ENCODE measurements at places on chromosomes 2 and 18. TPM values are rescaled to one million over a fixed set of nuclear protein-coding genes. Genes with fewer than 3 reads are reported as not detected.

- peaks cover 33% of the 10 kb centered on the region for H3K4me1 ChIP-seq
- H3K27ac ChIP-seq, result peak overlapping the region; percentile 61
- no peaks in the 10 kb centered on the region for H3K27me3 ChIP-seq
- H3K36me3 ChIP-seq, result peaks cover 8% of the 10 kb centered on the region
- DNase-seq, result no peak
Observed at GRCh38 chr2:39379643-39380524, 57.2 kb downstream of the MAP4K3 start.

IL36B gene
- not detected for total RNA-seq

DNA sequence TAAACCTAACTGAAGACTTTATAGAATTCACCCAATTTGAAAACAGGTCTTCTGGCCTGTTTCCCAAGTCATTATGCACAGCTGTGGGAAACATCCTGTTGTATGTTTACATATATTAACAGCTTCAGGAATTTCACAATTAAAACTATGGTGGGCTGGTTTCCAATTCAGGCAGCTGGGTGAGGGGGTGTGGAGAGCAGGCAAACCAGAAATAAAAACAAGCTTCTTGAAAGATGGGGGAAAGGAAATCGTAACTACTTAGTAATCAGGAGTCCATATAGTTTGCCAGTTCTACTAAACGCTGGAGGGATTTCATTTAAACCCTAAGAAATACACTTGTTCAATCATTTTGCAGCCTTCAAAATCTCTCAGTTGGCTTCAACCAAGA is 22.8 kb downstream of the ATP8B1 start:
- no peak overlapping the region for H3K4me3 ChIP-seq
- peaks cover 66% of the 10 kb centered on the region for H3K4me1 ChIP-seq
- no peaks in the 10 kb centered on the region for H3K27me3 ChIP-seq
- no peaks in the 10 kb centered on the region for H3K36me3 ChIP-seq
- DNase-seq, result peak; percentile 66

- peak; percentile 55 for DNase-seq
- no peak overlapping the region for H3K27ac ChIP-seq
- peaks cover 40% of the 10 kb centered on the region for H3K27me3 ChIP-seq
- H3K36me3 ChIP-seq, result no peaks in the 10 kb centered on the region
- H3K4me1 ChIP-seq, result no peaks in the 10 kb centered on the region
Observed at GRCh38 chr2:29920631-29921559, 491 bp downstream of the ALK start.

PLGLB1 gene
- 2.9 TPM for total RNA-seq

- H3K4me3 ChIP-seq, result no peak overlapping the region
- H3K4me1 ChIP-seq, result no peaks in the 10 kb centered on the region
- no peaks in the 10 kb centered on the region for H3K27me3 ChIP-seq
- H3K36me3 ChIP-seq, result no peaks in the 10 kb centered on the region
Observed at GRCh38 chr2:176024083-176024482, 22.0 kb upstream of the LNPK start.

DSG1 gene
- total RNA-seq, result not detected

GRCh38 chr2:33342705-33343104 is 133.7 kb upstream of the RASGRP3 start:
- no peak overlapping the region for H3K4me3 ChIP-seq
- H3K36me3 ChIP-seq, result peaks cover 33% of the 10 kb centered on the region
- H3K27me3 ChIP-seq, result no peaks in the 10 kb centered on the region

DNA sequence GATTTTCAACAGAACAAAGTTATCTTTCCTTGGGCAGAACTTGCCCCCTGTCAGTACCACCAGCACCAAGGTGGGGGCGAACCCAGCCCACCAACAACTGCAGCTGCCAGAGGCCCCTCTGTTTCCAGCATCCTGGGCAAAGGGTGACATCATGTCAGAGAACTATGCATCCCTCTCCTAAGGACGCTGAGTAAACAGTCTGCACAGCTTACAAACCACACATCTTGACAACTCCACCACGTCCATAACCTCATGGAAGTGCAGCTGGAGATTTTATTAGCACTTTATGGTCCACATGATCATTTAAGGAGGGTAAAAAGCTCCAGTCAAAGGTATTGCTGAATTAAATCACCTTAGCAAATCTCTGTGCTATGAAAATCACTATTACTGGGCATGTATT is 40.4 kb downstream of the PIEZO2 start:
- no peaks in the 10 kb centered on the region for H3K4me1 ChIP-seq
- no peak overlapping the region for H3K4me3 ChIP-seq
- H3K36me3 ChIP-seq, result no peaks in the 10 kb centered on the region
- no peak overlapping the region for H3K27ac ChIP-seq
- H3K27me3 ChIP-seq, result no peaks in the 10 kb centered on the region

DNA sequence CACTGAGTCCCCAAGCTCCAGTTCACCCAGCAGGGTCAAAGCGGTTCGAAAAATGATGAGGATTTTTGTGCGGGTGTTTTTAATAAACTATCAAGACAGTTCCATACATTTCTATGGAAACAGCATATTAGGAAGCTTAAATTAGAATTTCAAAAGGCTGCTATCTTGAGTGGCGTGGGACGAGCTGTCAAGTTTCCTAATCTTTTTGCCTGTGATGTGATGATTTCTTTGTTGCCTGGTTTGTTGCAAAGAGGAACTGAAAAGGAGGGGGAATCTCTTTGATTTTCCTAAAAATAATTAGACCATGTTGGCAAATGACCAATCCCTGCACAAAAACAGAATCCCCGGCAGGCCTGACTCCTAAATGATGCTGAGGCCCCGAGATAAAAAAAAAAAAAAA is 66.1 kb upstream of the ATG16L1 start:
- H3K27me3 ChIP-seq, result peaks cover 6% of the 10 kb centered on the region
- H3K27ac ChIP-seq, result no peak overlapping the region
- H3K4me3 ChIP-seq, result no peak overlapping the region

DNA sequence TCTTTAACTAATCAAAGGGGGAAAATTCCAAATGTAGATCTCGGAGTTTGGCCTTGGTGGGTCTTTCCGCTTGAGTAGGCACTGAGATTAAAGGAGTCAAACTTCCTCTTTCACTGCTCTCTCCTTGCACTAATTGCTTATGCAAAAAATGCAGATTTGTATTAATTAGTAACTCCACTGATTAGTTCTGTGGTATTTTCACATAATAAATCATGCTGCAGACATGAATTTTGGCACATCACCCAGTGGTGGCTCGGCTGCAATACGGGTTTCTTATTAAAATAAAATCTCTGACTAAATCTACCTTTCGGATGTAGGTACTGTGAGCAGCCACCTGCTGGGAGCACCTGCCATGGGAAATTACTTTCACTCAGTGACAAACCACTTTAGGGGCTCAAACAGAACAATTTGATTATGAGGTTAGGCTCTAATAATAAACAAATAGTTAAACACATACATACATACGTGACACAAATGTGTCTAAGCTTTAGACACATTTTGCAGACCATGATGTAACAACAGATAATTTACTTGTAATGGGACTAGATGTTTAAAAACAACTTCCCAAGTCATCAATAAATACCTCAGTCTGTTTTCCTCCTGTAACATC is 6.4 kb upstream of the NEUROD1 start:
- no peaks in the 10 kb centered on the region for H3K36me3 ChIP-seq
- H3K4me1 ChIP-seq, result no peaks in the 10 kb centered on the region
- no peak overlapping the region for H3K27ac ChIP-seq
- no peak overlapping the region for H3K4me3 ChIP-seq
- no peak for DNase-seq

- H3K27ac ChIP-seq, result no peak overlapping the region
- H3K4me3 ChIP-seq, result no peak overlapping the region
- DNase-seq, result no peak
- H3K27me3 ChIP-seq, result peaks cover 91% of the 10 kb centered on the region
Observed at GRCh38 chr18:57439609-57439968, 4.4 kb downstream of the ONECUT2 start.

SERPINB10 gene
- 0.29 TPM for total RNA-seq

DNA sequence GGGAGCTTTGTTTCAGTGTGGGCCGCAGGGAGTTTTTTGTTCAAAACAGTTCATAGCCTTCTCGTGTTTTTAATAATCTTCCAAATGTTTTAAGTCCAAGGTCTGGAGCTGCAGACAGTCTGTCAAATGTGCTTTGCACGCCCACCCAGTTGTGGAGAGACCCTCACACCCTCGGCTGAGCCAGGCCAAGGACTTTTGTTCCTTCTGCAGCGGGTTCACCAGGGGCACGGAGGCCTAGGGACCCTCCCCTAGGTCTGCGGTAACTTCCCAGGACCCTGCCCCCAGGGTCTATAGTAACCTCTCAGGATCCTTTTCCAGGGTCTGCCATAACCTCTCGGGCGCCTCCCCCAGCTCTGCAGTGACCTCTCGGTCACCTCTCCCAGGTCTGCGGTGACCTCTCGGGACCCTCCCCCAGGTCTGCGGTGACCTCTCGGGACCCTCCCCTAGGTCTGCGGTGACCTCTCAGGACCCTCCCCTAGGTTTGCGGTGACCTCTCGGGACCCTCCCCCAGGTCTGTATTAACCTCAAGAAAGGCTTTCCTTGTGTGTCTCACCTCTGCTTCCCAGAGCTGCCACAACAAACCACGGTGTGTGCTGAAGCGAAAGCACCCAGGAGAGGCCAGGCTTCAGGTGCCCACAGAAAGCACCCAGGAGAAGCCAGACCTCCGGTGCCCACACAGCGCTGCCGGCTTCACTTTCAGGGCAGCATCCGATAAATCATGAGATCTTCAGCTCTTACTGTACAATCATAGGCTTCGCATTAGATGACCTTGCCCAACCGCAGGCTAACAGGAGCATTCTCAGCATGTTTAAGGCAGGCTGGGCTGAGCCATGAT is 301.9 kb upstream of the SALL3 start:
- no peaks in the 10 kb centered on the region for H3K36me3 ChIP-seq
- H3K27ac ChIP-seq, result no peak overlapping the region
- no peak for DNase-seq
- H3K4me3 ChIP-seq, result no peak overlapping the region
- H3K4me1 ChIP-seq, result no peaks in the 10 kb centered on the region

DNA sequence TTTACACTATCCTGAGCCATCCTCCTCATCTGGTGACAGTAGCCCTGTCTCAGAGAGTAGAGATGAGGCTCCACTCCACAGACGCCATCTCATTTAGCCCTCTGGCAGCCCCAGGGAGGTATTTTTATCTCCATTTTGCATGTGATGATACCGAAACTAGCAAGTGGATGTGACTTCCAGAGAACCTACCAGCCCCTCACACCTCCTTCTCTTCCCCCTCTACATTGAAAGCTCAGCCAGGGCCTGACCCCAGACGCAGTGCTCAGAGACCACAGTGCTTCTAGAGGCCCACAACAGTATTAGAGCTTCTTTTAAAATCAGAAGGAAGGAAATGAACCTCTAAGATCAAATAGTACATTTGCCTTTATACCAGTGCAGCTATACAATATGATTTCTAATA is 8.3 kb downstream of the GYPC start:
- DNase-seq, result no peak
- no peak overlapping the region for H3K27ac ChIP-seq
- no peaks in the 10 kb centered on the region for H3K36me3 ChIP-seq
- H3K27me3 ChIP-seq, result no peaks in the 10 kb centered on the region

DNA sequence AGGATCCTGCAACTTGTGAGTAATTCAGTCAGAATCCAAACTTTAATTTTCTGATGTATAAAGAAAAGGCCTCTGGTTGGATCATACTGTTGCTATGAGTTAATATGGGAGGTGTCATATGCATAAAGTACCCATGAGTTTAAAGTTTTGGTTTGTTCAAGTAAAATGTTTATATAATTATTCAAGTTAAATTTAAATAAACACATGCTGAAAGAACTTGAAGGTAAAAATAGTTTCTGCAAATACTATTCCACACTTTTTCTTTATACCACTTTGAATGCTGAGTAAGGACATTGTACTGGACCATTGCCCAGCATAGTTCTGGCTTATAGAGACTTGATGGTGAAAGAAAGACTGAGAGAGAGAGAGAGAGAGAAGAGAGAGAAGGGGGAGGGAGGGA is 30.7 kb downstream of the PKP4 start:
- DNase-seq, result peak; percentile 86
- no peaks in the 10 kb centered on the region for H3K27me3 ChIP-seq
- peaks cover 29% of the 10 kb centered on the region for H3K4me1 ChIP-seq
- H3K4me3 ChIP-seq, result no peak overlapping the region
- H3K36me3 ChIP-seq, result no peaks in the 10 kb centered on the region
- peak overlapping the region; percentile 88 for H3K27ac ChIP-seq

BOLL gene
- total RNA-seq, result not detected

SKOR2 gene
- not detected for total RNA-seq

DNA sequence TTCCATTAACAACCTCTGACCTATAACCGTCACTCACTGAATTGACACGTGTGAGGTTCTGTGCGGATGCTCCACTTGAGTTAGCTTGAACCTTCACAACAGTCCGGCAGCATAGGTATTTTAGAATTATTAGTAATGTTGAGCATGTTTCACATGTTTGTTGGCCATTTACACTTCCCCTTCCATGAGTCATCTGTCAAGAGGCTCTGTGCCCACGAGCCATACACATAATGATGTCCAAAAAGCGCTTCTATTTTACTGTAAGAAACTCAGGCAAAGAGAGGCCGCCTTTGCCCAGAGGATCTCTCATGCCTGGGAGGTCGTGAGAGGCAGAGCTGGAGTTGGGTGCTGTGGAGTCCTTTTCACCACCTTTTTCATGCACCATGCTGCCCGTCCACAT is 28.9 kb upstream of the TMEM214 start:
- H3K36me3 ChIP-seq, result no peaks in the 10 kb centered on the region
- no peak overlapping the region for H3K4me3 ChIP-seq
- no peak overlapping the region for H3K27ac ChIP-seq
- no peak for DNase-seq
- peaks cover 13% of the 10 kb centered on the region for H3K4me1 ChIP-seq
- H3K27me3 ChIP-seq, result no peaks in the 10 kb centered on the region

GRCh38 chr2:190420801-190421200 is 12.6 kb downstream of the MFSD6 start:
- no peaks in the 10 kb centered on the region for H3K27me3 ChIP-seq
- H3K4me3 ChIP-seq, result no peak overlapping the region

DNA sequence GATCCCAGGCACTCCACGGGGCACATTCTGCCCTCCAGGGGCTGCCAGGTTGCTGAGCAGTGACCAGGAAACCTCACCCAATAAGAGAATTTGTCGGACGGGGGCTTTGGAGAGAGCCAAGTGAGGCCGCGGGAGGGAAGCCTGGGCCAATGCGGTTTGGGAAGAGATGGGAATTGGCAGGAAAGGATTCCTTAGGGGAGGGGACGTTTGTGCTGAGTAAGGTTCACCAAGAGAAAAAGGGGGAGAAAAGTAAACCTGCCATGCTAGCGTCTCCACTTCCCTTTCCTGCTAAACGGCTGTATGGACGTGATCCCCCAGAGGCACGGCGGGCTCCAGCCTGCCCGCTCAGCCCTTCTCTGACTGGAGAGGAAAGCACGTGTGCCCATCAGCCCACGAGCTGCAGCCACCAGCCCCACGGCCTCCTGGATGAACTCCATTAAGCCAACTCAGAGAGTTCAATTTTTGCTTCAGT is 194.4 kb upstream of the ID2 start:
- peaks cover 5% of the 10 kb centered on the region for H3K27me3 ChIP-seq
- H3K36me3 ChIP-seq, result no peaks in the 10 kb centered on the region
- no peak overlapping the region for H3K27ac ChIP-seq
- peak; percentile 44 for DNase-seq

- H3K4me1 ChIP-seq, result no peaks in the 10 kb centered on the region
- H3K36me3 ChIP-seq, result no peaks in the 10 kb centered on the region
- no peak overlapping the region for H3K27ac ChIP-seq
- no peak for DNase-seq
Observed at GRCh38 chr2:57396355-57397098, 650.1 kb upstream of the VRK2 start.

All from osteoblast (primary cell).